ENCODE measurements at places on chromosomes 2 and 18. TPM values are rescaled to one million over a fixed set of nuclear protein-coding genes. Genes with fewer than 3 reads are reported as not detected.

- DNase-seq: no peak
Measured at GRCh38 chr2:220544049-220544448, 916.6 kb downstream of the SLC4A3 start.

The MC2R gene
- not detected for total RNA-seq

The CD8B2 gene
- not detected for total RNA-seq

The YES1 gene
- 89.2 TPM for total RNA-seq

- no peak for DNase-seq
Measured at GRCh38 chr2:119468154-119468955, 36.7 kb downstream of the TMEM37 start.

DNA sequence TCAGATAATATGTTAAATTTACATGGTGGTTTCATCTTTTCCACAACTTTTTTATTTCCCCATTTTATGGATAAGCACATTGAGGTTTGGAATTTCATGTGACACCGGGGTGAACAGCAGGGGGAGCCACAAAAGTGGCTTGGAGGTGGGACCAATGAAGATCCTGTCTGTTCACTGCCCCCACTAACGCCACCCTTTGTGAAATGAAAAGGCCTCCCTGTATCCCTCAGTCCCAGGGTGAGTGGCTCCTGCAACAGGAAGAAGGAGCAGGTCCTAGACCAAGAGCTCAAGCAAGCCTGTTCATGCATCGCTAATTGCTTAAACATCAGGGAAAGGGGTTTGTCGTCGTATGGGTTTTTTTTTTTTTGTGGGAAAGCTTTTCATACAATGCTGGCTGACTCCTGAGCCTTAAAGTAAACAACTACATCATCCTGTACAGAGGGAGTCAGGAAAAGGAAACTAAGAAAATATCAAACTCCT lies 267.8 kb upstream of the EPAS1 start:
- no peak for DNase-seq

- DNase-seq: no peak
Measured at GRCh38 chr2:72864500-72864899, 22.7 kb upstream of the SPR start.

DNA sequence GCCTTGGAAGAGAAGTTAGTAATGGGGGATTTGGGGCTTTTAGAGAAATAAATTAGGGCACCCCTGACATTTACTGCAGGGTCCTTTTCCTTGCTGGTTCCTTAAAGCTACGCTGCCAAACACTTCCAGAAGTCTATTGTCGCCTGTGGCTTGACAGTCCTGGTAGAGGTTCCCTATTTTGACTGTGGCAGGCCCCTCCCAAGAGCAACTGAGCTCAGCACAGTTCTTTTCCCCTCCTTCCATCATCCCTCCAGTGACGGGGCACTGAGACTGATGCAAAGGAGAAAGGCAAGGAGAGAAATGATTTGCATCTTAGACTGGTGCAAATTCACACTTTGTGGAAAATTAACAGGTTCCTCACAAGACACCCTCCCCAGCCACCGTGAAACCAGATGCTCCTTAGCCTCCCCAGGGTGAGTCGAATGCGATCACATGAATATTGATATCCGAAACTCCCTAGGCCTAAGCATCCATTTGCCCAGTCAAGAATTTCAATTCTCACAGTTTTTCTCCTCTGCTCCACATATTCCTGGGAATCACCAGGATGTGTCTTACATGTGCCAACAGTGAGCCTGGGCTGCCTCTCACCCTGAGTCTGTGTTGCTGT lies 45.4 kb downstream of the RABL2A start:
- DNase-seq: no peak

GRCh38 chr2:207983641-207984042 lies 41.7 kb downstream of the PLEKHM3 start:
- no peak for DNase-seq
